ENCODE measurements at places on chromosomes 1 and 21.

- DNase-seq, result no peak
These were observed 51.5 kb downstream of the DMRTA2 start for GRCh38 chr1:50371749-50372148.

- no peak for DNase-seq
These were observed 58.3 kb upstream of the KIF26B start for GRCh38 chr1:245096311-245097066.

- DNase-seq, result no peak
These were observed 6.2 kb downstream of the DISP3 start for GRCh38 chr1:11485191-11485590.

GRCh38 chr1:192888574-192888973 is 79.7 kb downstream of the RGS2 start:
- DNase-seq, result no peak

DNA sequence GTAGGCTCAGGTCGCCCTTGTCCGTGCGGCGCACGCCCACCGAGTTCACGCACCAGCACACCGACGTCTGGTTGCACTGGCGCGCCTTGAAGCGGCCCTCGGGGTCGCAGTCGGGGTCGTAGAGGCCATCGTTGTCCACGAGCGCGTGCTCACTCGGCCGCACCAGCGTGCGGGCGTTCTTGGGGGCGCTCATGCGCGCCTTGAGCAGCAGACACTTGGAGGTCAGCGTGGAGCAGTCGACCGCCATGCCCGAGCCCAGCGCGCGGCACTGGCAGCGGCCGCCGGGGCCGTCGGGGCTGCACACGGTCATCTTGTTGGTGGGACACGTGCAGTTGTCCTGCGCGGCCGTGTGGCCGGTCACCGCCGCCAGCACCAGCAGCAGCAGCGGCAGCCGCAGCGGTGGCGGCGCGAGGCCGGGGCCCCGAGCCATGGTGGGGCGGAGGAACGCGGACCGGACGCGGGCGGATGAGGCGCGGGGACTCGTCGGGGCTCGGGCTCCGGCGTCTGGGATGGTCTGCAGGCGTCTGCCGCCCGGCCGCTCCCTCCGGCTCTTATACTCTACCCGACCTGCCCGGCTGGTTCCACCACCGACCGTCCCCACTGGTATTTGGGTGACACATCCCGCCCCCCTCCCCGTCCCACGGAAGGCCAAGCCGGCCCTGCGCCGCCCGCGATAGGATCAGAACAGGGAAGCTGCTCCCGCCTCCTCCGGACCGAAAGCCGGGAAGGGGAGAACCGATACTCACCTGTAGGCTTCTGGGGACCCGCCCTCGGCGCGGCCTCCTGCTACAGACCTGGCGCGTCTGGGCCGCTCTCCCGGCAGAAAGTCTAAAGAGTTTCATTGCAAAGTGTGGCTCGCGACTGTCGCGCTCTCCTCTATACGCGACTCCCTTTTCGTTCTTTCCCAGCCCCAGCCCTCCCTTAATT is at the start of gene TACSTD2:
Gene TACSTD2, minus strand, starts transcription at position 526 of the 927 bp plus-strand sequence. Its CDS starts 96 bp downstream, at position 430.
- no peak for DNase-seq

DNA sequence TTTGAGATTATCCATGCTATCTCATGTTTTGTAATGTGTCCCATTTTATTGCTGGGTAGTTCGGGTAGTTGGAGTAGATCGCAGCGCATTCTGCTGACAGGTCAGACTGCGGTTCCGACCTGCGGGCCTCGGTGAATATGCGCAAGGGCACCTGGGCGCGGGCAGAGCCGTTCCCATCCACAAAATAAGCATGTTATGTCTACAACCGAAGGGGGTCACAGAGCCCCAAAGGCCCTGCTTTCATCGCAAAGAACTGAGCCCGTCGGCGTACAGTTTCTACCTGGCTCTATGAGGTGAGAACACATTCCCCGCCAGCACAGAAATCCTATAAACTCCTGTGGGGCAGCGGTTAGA is 88.4 kb downstream of the PRKAB2 start:
- no peak for DNase-seq

DNA sequence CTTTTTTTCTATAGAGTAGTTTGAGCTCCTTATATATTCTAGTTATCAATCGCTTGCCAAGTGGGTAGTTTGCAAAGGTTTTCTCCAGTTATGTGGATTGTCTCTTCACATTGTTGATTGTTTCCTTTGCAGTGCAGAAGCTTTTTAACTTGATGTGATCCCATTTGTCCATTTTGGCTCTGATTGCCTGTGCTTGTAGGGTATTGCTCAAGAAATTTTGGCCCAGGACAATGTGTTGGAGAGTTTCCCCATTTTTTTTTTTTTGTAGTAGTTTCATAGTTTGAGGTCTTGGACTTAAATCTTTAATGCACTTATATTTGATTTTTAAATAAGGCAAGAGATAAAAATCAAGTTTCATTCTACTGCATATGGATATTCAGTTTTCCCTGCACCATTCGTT is 774.8 kb upstream of the ADAMTS5 start:
- DNase-seq, result no peak

DNA sequence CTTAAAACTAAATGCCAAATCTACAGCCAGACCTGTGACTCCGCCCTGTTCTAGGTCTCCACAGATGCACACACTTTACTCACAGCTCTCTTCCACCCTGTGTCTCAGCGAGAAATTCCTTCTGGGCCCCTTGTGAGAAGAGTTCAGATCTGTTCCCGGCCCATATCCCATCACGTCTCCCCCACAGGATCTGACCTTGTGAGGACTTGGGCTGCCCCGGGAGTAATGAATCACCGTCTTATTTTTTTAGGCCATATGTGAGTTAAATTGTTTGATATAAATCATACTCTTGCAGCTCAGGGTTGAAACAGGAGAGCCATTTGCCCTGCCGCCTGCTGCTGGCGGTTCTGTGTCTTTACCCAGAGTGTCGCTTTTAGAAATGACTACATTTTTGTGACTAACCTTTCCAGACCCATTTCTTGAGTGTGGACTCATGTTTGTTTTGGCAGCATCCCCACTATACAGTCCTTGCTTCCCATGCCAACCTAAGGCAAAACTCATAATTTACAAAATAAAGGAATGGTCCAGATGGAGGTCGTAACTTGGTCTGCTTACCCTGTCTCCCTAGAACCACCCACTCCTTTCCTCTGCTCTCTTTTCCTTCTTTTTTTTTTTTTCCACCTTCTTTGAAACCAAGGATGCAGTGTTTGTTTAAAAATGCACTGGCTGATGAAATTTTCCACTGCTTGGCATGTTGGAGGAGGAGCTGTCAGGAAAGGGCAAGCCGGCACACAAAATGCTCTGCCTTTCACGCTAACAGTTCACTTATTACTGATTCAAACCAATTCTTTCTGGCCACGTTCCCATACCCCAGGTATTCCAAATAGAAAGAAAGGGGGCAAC is 98.0 kb upstream of the C1orf105 start:
- no peak for DNase-seq

- DNase-seq, result no peak
These were observed 82.4 kb upstream of the CD1D start for GRCh38 chr1:158098256-158098655.

- DNase-seq, result no peak
These were observed 138.9 kb downstream of the TOMM20 start for GRCh38 chr1:234989479-234990327.
